ENCODE measurements at places on chromosomes 16 and 17.
A peak's percentile ranks its signal among the peaks of the same experiment; 100 is the strongest.

- no peak for DNase-seq
Measured at GRCh38 chr16:3454093-3454492, 10.6 kb downstream of the NAA60 start.

DNA sequence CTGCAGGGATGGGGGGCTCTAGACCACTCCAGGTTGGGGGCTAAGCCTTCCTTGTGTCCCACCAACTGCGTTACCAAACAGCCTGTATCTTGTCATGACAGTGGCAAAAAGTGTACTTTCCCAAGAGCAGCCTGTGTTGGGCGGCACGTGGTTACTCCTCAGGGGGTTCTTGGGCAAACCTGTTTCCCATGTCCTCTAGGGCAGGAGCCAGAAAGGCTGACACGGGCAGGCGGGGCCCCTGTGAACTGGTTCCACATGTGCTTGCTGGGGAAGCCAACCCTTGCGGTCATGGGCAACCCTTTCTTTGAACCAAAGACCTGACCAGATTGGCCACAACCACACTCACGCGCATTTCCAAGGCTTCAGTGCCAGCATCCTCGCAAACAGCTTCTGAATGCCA, 228.5 kb downstream of the RBFOX3 start:
- DNase-seq = no peak

DNA sequence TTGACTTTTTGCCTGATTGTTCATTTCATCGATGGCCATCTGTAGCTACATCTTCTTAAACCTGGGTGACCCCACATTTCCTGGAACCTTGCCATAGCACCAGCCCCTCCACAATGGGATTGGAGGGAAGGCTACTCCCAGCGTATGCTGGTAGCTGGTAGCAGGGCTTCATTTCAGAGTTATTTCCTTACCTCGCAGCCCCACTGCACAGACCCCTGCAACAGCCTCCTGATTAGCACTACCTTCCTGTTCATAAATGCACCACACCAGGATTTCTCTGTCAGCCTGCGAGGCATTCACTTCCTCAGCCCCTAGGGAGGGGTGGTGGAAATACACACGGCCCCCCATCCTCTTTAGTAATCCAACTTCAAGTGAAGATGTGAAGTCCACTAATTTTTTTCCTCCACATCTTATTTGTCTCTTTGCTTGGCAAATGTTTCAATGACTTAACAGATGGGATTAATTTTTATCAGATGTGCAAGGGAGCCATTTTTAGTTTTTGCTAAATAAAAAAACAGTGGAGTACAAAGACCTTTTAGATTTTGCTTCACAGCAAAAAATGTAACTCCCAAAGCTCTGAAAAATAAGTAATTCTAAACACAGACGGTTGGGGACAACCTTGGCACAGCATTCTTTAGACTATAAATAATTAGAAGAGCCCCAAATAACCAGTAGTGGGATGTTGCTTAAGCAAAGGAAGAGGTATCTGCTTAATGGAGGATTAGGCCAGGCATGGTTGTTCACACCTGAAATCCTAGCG, 76.6 kb downstream of the CLEC16A start:
- no peak for DNase-seq

GRCh38 chr16:69273009-69273408, 38.1 kb upstream of the VPS4A start:
- no peak for DNase-seq

DNA sequence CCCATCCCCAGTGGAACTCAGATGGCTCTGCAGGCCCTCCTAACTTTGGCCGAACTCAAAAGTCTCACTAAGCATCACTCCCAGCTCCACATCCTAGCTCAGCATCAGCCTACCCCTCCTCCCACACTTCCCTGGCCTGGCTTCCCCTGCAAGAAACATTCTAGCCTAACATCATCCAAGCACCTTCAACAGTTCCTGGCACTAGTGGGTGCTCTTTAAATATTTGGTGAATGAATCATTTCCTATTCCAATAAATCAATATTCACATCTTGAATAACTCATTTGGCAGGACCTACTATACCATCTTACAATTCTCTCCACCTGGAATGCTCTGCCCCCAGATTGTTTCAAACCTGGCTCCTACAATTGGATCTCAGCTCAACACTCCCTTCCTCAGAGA, 11.0 kb upstream of the BBS2 start:
- DNase-seq = no peak

- peak; percentile 32 for DNase-seq
Measured at GRCh38 chr17:79019632-79020584, 4.1 kb upstream of the C1QTNF1 start.

DNA sequence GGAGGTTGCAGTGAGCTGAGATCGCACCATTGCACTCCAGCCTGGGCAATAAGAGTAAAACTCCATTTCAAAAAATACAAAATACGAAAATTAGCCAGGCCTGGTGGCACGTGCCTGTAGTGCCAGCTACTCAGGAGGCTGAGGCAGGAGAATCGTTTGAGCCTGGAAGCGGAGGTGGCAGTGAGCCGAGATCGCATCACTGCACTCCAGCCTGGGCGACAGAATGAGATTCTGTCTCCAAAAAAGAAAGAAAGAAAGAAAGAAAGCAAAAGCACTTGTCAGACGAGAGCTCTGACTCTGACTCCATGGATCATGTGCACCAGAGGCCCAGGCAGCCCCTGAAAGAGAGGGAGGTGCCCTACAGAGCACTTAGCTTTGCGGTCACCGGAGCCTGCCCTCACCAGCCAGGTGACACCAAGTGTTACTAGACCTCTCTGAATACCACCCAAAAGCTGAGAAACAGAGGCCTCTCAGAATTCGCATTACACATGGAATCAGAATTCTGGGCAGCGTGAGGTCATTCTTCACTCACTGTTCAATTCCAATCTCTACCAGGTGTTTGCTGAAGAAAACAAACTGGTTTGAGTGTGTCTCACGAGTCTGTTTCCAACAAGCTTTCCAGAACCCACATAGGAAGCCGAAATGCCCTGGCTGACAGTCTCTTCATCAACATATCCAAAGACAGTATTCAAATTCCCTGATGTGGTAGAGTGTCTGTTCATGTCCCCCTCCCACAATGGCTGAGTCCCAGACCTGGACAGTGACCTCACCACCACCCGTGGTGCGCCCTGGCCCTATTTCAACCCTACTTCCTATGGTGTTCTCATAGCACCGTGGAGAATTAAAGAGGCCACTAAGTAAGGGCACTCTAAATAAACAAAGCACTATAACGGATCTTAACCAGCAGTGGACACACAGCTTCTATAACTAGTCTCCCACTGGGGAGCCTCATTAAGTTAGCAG, 1.5 kb downstream of the FLCN start:
- no peak for DNase-seq

DNA sequence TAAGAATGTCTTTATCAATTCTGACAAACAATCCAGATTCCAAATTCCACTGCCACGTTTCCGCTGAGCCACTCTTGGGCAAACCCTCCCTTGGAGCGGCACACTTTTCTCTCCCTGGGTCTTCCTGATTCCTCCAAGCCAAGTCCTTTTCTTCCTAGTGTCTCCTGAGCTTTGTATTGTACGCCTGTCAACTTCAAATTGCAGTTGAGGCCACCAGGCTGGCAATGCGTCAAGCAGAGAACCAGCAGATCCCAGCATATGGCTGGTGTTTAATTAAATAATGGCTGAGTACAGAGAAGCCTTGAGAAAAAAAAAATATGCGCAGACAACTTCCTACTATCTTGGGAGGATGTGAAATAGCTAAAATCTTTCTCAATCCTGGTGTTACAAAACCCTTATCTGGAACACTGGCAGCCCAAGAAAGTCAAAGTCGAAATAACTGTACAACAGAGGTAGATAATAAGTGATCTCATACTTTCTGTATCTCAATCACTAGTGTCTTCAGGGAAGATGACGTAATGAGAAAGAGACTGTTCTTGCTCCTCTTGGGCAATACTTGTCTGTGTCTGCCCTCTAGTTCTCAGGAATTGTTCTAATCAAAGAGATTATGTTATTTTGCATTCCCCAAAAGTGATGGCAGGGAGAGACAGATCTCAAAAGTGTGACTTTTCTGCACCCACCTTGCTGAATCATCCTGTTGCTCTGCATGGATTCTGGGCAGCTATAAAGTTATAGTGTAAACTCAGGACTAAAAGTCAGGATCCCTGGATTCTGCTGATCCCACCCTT, 15.0 kb downstream of the SMIM36 start:
- no peak for DNase-seq

GRCh38 chr17:1916963-1917715, 87.3 kb downstream of the RPA1 start:
- no peak for DNase-seq

DNA sequence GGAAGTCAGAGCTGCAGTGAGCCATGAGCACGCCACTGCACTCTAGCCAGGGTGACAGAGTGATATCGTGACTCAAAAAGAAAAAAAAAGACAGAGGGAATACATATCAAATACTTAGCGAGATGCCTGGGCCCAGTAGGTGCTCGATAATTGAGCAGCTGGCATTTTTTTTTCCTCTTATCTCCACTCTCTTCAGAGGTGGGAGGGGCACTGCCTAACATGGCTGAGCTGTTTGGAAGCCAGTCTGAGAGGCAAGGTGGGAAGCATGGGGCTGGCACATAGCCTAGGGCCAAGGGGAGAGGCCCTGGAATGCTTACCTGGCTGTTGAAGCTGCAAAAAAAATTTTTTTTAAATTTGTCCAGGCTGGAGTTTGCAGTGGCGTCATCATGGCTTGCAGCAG, 38.4 kb downstream of the HIC1 start:
- DNase-seq = no peak

- DNase-seq = no peak
Measured at GRCh38 chr16:87490096-87490798, 2.6 kb downstream of the ZCCHC14 start.

GRCh38 chr17:1803280-1803679, 26.4 kb downstream of the SMYD4 start:
- DNase-seq = no peak

DNA sequence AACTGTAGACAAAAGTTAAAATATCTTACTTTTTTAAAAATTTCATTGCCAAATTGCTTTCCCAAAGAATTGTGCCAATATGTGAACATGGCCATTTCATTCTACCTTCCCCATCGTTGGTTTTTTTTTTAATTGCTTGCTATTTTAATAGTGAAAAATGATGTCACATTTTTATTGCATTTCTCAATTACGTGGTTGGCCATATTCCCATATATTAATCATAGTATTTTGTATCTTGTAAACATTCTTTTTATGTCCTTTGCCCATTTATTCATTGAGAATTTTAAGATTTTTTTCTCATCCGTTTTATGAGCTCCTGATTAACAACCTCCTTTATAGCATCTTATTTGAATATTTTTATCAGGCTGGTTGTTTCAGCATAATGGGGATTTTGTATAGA, 7.2 kb downstream of the OMG start:
- DNase-seq = no peak

DNA sequence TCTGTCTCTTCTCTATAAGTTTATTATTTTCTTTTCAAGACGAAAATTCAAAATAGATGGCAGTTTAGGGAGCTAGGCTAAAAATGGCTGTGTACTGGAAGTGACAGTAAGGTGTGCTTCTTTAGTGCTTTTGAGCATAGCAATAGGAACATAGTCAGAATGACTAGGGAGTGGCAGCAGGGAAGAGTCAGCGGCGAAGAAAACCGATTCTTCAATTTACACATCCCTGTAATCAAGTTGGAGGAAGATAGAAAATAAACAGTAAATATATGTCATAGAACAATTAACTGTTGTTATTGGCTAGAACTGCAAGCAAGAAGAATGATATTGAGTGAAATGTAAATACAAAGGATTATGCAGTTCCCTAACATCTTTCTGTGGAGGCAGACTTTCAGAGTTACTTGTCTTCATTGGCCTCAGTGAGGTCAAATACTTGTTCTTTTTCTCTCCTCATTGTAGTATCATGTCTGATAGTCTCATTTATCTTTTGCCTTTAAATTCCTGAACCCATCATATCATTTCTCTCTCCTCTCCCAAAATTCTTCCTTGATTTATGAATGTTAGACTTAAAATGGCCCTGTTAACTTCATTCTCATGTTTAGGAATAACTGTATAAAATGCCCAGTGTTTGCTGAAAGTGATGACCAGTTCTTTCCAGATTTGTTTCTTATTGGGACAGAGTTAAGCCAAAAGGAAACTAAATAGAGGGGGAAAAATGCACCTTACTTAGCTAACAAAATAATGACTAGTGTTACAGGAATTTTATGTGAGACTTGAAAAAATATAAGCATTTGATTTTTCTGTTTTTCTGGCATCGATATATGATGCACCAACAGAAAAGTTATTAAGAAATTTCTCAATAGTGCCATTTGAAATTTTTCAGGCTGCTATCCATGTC, 211.4 kb downstream of the BCAS3 start:
- no peak for DNase-seq

DNA sequence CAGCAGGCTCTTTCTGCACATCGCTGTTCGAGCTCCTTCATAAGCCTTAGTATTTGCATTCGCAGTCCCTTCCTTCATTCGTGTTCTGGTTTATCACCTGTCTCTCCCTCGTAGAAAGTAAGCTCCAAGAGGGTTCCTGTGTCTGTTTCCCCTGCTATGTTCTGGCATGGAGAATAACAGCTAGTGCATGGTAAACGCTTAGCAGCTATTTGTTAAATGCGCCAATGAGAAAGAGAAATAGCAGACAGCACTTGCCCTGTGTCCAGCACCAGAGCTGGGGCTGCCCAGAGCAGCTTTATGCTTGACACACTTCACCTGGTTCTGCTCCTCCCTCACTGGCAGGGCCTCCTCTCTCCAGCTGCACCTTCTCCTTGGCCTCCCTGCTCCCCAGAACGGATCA, 5.5 kb downstream of the ZNF688 start:
- DNase-seq = no peak

DNA sequence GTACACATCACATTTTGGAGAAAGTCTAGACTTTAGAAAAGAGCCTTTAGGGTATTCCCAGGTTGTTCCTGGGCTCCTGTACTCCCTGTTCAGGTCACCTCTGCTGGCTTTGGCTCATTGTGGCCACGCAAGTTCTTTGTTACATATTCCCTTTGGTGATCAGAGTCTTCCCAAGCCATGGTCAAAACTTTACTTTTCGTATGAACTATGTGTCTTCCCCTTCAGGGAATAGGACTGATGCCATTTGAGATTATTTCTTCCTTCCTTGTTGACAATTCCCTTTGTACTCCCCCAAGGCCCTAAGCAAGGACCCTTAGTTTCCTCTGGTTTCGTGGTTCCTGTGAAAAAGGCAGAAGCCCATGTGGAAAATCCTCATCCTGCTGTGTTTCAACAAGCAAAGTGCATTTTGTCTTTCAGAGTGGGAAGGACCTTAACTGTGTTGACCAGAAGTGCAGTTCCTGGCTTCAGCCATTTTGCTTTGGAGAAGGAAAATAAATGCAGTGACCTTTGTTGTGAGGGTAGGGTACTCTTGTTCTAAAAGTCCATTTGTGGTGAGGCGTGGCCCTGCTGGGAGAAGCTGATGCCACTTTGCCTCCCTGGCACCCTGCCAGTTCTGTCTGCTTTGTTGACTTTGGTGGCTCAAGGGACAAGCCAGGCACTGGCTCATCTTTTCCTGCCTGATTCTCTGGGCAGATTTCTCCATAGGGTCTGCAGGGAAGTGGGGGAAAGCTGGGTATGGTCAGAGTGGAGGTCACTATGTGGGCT, 55.1 kb downstream of the ZNRF1 start:
- DNase-seq = no peak

DNA sequence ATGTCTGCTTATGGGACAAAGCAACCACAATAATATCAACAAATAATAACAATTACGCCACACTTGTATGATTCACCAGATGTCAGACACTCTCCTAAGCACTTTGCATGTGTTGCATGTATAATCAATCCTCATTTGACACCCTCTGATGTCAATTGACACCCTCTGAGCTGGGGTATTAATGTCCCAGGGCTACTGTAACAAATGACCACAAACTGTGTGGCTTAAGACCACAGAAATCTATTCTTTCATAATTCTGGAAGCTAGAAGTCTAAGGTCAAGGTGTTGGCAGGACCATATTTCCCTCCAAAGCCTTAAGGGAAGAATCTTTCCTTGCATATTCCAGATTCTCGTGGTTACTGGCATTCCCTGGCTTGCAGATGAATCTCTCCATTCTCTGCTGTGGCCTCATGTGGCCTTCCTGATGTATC, 112.7 kb downstream of the NPIPB5 start:
- no peak for DNase-seq

All from activated naive CD8-positive, alpha-beta T cell treated with anti-CD3 and anti-CD28 coated beads for 36 hours (primary cell).